ENCODE measurements at places on chromosomes 2 and 18.

- DNase-seq, result no peak
Measured at GRCh38 chr2:80858965-80859364, 554.4 kb upstream of the LRRTM1 start.

DNA sequence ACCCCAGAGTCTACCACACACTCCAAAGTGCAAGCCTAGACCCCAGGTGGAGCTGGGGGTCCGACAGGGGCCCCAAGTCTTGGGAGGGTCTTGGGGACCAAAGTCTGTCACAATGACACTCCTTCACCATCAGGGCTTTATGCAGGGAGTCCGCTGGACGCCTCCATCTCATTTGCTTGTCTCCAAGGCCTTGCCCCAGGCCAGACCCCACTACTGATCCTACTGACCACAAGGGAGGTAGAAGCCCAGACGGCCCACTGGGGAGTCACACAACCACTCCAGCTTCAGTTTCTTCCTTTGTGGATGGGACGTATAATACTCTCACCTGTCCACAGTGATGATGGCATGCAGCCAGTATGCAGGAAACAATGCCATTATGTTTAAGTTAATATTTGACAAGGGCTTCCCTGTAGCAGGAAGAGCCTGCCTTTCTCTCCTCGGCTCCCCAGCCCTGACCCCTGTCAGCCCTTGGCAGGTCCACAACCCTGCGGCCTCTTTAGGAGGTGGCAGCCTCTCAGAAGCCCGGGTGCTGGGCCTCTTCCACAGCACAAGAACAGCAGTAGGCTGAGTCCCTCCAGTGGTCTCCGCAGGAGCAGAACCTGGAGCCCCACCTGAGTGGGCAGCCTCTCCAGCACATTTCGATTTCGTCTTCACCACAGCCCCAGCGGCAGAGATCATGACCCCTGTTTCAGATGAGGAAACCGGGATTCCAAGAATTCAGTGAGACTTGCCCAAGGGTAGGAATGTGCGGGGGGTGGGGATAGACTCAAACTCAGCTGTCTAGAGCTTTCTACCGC is 6.5 kb downstream of the BIN1 start:
- DNase-seq, result no peak

DNA sequence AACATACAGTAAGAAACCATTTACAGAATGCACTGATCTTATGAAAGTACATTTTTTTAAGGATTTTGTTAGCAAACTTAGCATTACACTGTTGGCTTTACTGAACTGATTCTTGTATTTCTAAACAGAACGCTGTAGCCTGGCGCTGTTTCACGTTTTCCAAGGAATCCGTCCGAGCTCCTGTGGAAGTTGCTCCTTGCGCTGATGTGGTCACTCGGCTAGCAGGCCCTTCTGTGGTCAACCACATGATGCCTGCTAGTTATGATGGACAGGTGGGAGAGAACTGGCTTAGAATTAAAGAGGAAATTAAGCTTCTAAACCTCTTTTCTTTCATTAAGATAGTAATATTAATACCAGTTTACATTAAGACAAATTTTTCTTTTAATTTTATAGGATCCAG is 76.8 kb downstream of the CEP192 start:
- no peak for DNase-seq

GRCh38 chr2:201237486-201238123 is 22.7 kb upstream of the CASP8 start:
- DNase-seq, result no peak

GRCh38 chr2:223032187-223033142 is 19.5 kb upstream of the KCNE4 start:
- no peak for DNase-seq

DNA sequence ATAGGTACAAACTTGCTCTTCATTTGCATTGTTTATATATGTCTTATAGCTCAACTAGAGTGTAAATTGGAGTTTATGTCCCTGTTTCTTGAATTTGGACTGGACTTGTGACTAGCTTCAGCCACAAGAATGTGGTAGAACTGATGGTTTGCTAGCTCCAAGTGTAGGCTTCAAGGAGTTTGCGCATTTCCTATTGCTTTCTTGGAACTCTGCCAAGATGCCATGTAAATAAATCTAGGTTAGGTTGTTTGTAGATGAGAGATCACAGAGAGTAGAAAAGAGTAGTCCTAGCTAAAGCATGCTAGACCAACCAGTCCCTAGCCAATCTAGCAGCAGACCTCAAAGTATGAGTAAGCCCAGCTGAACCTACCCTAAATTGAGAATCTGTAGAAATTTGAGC is 183.0 kb upstream of the CYP26B1 start:
- no peak for DNase-seq

- no peak for DNase-seq
Measured at GRCh38 chr2:194054313-194054712, 1602.7 kb upstream of the SLC39A10 start.

- peak; percentile 33 for DNase-seq
Measured at GRCh38 chr2:204019572-204020501, 83.3 kb downstream of the ICOS start.

GRCh38 chr2:16716944-16717343 is 51.3 kb upstream of the CYRIA start:
- no peak for DNase-seq

DNA sequence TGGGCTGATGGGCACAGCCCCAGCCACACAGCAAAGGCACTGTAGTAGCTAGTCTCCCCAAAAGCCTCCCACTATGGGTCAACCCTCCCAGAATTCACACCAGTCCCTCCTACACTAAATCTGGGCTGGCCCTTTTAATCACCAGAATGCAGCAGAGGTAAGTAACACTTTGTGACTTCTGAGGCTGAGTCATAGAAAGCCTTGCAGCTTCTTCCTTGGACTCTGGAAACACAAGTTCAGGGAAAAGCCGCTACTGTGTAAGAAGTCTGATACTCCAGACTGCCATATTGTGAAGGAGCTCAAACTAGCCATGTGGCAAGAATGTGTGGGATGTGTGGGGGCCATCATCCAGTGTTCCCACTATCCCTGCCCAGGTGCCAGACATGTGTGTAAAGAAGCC is 19.0 kb upstream of the SIX2 start:
- no peak for DNase-seq

- DNase-seq, result peak; percentile 40
Measured at GRCh38 chr2:36355151-36355889, at the start of gene CRIM1. Gene CRIM1 (plus strand): TSS chr2:36355778. CDS start chr2:36356293, 515 bp downstream.

- no peak for DNase-seq
Measured at GRCh38 chr2:160044728-160045127, 17.7 kb downstream of the PLA2R1 start.

GRCh38 chr18:79484661-79485621 is 89.2 kb downstream of the NFATC1 start:
- DNase-seq, result no peak

GRCh38 chr2:24886691-24887304 is 33.2 kb downstream of the ADCY3 start:
- DNase-seq, result no peak

DNA sequence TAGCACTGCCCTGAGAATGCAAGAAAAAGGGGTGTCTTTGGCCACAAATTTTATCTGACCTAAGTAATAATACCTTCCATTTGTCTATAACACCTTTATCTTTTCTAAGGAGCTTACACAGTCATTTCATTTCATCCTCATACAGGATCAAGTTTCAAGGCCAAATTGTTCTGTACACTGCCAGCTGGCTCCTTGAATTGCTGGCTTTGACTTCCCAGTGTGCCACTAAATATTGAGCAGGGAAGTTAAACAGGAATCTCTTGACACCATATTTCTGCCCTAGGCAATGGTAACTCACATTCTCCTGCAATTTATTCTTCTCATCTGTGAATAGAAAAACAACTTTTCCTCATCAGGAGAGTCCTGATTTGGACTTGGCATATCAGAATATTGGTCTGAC is 195.1 kb upstream of the LRP1B start:
- DNase-seq, result no peak

DNA sequence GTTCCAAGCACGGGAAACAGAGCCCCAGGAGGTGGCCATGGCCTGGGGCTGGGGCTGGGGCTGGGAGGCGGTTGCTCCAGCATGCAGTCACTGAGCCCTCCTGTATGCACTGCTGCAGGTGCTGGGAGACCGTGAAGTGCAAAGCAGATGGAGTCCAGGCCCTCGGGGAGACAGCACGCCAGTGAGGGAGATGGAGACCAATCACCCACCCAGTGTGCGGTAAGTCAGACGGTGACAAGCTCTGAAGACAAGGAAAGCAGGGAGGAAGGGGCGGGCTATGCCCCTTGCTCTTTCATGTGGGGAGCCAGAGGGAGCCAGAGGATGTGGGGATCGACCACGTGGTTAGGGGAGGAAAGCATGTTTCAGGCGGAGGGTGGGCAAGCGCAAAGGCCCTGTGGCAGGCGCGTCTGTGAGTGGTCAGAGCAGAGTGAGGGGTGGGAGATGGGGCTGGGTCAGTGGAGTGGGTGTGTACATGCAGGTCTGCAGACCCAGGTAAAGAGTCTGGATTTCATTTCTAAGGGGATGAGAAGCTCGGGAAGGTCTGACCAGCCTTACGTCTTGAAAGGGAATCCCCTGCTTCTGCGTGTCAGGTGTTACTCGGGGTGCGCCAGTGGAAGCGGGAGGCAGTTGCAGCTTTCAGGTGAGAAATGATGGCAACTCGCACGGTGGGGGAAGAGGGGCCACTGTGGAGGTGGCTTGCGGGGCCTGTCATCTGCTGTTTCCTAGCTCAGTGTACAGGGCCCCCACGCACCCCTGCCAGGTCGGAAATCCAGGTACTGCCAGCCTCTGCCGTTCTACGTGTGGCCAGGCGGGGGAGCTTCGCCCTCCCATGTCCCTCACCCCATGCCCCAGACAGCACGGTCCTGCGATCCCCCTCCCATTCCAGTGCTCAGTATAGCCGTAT is 19.4 kb downstream of the RRM2 start:
- no peak for DNase-seq

DNA sequence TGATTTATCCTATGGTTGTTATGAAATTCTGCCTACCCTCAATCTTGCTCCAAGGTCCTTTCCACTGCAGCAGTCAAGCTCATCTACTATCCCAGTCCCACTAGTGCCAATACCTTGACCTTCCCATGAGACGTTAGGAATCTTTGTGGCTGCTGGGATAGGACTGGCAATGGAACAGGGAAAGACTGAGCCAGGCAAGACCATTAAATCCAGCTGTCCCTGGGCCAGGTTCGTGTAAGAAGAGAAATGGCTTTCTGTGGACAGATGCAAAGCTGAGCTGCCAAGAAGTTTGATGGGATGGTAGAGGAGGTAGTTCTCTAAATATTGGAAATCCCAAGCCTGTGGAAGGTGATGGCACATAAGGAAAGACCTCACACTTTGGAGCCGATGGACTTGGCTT is 50.1 kb upstream of the TMEM17 start:
- DNase-seq, result no peak

- no peak for DNase-seq
Measured at GRCh38 chr2:55169359-55169758, 62.7 kb downstream of the CLHC1 start.

DNA sequence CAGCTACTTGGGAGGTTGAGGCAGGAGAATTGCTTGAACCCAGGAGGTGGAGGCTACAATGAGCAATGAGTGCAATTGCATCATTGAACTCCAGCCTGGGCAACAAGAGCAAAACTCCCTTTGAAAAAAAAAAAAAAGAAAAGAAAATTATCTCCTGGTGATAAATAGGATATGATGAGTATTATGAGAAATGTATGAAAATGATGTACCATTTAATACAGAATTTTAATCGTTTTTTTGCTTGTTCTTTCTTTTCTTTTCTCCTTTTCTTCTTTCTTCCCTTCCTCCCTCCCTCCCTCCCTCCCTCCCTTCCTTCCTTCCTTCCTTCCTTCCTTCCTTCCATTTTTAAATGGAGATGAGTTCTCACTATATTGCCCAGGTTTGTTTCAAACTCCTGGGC is 40.4 kb downstream of the TTC27 start:
- no peak for DNase-seq

GRCh38 chr2:192314800-192315481 is 120.2 kb upstream of the TMEFF2 start:
- DNase-seq, result no peak

- no peak for DNase-seq
Measured at GRCh38 chr2:215695861-215696260, 260.0 kb upstream of the FN1 start.

DNA sequence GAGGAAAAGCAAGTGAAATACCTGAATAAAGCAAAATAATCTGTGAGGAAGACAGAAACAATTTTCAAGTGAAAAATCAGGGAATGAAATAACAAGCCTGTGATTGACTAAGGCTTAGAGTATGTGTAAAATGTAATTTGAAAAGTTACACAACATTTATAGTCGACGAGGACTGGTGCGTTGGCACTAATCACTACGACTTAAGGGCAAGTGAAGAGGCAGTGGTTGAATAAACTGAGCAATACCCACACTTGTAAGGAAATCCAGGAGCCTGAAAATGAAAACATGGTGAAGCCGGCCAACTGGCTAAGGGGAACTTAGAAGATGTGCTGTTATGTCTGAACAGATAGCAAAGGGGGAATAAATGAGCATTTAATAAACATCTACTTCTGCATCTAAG is 13.4 kb downstream of the DOK1 start:
- no peak for DNase-seq

DNA sequence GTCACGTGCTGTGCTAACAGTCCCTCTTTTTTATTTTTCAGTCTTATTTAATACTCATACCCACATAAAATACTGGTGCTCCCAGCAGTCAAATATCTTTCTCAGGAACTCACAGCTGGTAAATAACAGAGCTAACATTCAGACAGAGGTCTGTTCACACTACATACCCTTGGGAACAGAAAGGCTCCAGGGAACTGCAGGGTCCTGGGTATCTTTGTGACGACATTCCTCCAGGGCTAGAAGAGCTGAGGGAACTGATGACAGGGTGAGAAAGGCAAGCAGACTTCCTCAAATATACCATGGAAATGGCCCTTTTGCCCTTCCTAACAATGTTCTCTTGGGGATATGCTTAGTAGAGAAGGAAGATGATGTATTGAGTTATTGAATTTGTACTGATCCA is 19.3 kb downstream of the PDE6D start:
- no peak for DNase-seq

DNA sequence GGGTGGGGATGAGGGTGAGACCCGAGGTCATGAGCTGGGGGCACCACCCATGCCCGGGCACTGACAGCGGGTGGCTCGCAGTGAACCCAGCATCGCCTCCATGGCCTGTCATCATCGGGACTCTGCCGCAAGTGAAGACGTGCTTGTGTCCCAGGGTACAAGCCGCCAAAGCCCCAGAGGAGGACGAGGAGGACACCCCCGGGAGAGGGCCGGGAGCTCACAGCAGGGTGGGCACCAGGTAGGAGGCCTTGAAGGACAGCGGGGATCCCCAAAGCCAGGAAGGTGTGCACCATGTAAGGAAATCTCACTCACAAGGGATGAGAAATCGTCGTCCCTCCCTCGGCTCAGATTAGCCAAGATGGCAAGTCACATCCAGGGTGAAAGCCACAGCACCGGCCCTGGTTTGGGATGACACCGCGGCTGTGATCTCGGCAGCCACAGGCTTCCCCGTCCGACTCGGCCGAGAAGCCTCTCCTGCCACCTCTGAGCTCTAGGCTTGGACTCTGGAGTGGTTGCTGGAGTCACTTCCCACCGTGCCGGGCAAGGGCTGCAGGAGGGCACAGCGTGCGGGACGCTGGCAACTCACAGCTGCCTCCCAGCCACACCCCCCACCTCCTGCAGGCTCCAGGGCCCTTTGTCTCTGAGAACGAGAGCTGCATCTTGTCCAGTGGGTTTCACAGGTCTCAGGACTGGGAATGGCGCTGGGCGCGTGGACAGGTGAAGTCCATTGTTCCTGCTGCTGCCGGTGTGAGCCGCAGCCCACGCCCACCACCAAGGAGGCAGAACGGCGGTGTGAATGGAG is 81.6 kb upstream of the CTDP1 start:
- no peak for DNase-seq

GRCh38 chr2:143939626-143940330 is 580.1 kb downstream of the ZEB2 start:
- no peak for DNase-seq

Data from stimulated activated CD4-positive, alpha-beta T cell treated with anti-CD3 and anti-CD28 coated beads, Interleukin-4, amount 100 ng/mL, for 48 hours (primary cell).